ENCODE measurements at places on chromosomes 11 and 22.

DNA sequence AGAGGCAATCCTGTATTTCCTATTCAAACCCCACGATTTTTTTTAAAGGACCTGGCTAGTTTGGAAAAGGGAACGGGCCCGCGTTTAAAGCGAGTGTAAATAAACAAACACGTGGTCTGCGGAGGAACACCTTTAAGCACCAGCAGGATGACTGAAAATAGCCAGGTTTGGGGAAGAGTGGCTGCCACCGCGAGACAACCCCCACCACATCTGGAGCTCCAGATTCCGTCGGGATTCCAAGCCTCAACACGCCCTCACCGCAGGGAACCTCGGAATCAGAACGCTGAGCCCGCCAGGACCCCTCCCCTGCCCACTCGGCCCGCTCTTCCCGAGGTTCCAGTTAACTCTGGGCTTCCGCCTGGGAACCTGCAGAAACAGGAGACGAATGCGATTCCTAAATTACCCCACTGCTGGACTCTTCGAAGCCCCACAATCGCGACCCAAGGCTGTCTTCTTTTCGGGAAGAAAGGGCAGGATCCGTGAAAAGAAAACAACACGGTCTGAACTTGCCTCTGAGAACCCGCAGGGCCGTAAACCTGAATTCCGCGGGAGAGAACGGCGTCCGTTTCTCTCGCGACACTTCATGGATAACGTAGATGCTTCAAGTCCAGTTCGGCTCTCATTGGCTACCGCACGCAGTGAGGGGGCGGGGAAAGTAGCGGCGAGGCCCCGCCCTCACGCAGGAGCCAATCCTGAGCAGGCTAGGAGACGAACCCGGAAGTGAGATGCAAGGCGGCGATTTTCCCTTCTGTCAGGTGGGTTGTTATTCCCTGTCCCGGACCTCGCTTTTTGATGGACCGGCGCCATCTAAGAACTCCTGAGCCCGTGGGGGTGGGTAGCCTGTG is at the start of the genes ANKRD49 and MRE11:
TSS of gene ANKRD49 (plus strand) at position 704 of the 845 bp plus-strand sequence. CDS start 2,710 bp downstream, outside the sequence.
TSS of gene MRE11 (minus strand) at position 564 of the 845 bp plus-strand sequence. CDS start 1,043 bp downstream, outside the sequence.
- peak; percentile 99 for DNase-seq

- DNase-seq: peak; percentile 25
Measured at GRCh38 chr11:92423115-92424034, 198.8 kb downstream of the FAT3 start.

DNA sequence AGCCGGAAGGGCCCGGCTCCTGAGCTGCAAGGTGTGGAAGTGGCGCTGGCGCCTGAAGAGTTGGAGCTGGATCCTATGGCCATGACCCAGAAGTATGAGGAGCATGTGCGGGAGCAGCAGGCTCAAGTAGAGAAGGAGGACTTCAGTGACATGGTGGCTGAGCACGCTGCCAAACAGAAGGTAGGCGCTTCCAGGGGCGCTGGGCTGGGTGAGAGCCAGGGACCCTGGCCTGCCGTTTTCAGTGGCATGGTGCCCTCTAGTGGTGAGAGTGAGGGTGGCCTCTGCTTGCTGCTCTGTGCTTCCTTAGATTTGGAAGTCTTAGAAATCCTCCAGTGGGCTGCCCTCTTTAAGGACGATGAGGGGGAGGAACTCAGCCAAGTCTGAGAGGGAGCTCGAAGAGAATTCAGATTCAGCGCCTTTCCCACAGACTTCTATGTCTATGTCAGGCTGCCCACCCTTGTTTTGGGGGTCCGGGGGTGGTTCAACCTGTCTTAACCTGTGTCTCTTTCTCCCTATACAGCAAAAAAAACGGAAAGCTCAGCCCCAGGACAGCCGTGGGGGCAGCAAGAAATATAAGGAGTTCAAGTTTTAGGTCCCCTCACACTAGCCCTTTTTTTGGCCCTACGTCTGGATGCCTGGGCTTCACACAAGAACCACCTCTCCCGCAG is 1.8 kb upstream of the PACS1 start:
- peak; percentile 67 for DNase-seq

- DNase-seq: peak; percentile 23
Measured at GRCh38 chr11:106733635-106734034, 284.6 kb downstream of the GUCY1A2 start.

DNA sequence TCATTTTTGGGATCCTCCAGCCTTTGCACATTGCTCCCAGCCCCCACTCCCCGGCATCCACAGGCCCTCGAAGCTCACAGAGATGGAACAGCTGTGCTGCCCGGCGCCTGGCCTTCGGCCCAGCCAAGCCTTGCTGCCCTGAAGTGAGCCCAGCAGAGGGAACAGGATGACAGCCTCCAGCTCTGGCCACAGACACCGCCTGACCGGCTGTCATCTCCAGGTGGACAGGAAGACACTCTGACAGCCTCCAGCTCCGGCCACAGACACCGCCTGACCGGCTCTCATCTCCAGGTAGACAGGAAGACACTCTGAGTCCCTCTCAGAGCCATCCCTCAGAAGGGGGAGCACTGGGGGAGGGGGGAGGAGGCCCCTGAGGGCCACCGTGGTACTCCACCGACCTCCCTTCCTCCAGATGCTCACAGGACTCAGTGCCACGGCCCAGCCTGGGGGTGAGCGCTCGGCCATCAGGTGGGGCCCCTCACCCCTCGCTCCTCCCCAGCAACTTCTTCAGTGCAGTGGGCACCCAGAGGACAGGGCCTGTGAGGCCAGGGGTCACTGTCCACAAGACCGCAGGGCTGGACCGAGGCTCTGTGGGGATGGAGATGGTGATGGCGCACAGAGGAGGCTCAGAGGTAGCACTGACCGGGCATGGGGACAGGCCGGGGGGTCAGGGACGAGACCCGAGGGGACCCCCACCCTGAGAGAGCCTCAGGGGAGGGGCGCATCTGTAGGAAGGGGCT is 58.6 kb downstream of the BRD1 start:
- DNase-seq: no peak

DNA sequence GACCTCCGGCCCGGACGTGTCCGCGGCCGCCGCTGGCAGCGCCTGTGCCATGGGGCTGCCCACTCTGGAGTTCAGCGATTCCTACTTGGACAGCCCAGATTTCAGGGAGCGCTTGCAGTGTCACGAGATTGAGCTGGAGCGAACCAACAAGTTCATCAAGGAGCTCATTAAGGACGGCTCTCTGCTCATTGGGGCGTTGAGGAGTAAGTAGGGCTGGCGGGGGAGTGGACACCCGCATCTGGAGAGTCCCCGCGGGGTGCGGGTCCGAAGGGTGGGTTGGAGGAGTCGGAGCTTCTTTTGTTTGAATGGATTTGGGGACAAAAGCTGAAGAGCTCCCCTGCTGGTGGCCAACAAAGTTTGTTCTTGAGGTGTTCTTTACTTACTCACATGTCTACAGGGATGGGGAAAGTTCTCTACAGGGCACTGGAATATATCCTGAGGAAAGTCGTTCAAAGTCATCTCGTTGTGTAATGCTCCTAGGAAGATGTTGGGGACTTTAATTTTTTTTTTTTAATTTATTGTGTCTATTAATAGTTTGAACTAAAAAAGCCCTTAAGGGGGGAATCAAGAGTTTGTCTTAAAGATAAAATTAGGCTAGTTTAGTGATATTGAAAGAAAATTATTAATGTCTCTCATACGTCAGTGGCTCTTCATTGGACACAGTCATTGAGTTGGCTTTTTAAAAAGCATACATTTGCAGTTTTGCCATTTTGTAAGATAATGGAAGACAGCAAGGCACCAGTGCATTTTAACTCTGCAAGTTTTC is 725 bp downstream of the ARHGAP42 start:
- DNase-seq: peak; percentile 72

GRCh38 chr11:69825941-69826340 is 6.7 kb upstream of the FGF3 start:
- no peak for DNase-seq

GRCh38 chr22:37749226-37749625 is 52.4 kb downstream of the TRIOBP start:
- DNase-seq: no peak

DNA sequence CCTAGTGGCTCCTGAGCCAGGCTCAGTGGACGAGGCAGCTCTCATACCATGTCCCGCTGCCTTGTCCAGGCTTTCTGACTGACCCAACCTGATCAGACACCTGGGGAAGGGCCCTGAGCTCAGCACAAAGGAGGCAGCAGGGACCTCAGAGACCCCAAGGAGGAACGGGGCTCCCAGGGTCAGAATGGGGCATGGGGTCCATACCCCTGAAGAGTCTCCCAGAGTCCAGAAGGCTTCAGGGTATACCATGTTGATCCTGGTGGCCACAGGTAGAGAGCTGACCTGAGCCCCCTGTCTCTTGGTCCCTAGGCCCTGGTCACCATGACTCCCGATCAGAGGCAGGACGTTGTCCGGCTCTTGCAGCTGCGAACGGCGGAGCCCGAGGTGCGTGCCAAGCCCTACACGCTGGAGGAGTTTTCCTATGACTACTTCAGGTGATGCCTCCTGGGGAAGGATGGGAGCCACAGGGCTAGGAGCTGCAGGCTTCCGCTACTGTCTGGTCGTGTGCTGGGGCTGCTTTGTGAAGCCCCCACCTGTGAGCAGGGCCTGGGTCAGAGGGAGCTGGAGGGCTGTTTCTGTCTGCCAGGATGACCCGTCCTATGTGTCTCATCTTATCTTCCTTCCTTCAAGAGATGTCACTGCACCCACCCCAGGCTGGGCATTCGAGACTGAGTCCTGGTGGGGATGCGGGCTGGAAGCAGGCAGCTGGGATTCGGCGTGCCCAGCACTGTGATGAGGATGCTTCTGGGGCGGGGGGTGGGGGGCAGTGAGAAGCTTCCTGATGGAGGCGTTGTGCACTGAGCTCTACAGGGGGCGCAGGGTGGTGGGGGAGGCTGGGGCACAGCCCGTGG is 74.2 kb downstream of the MYO7A start:
- no peak for DNase-seq

DNA sequence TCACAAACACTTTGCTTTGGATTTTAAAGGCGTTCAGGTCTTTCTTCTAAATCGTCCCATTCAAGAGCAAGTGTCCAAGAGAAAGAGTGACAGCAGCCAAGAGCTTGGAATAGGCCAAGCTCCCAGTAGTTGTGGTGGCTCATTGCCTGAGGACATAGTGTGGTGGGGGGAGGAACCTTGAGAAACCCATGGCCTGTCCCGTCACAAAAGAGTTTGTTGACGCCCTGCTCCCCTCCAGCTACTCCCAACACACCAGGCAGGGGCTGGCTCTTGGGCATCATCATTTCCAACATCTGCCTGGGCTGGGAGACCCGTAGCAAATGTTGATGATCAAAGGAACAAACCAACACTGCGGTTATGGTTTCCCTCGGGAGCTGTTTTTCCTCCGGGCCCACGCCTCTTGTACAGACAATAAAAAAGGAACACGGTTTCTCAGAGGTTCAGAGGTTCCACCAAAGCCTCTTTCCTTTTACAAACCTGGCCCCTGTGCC is 20.8 kb downstream of the FADS3 start:
- DNase-seq: no peak

GRCh38 chr22:40421082-40421350 is 50.6 kb downstream of the SGSM3 start:
- no peak for DNase-seq

DNA sequence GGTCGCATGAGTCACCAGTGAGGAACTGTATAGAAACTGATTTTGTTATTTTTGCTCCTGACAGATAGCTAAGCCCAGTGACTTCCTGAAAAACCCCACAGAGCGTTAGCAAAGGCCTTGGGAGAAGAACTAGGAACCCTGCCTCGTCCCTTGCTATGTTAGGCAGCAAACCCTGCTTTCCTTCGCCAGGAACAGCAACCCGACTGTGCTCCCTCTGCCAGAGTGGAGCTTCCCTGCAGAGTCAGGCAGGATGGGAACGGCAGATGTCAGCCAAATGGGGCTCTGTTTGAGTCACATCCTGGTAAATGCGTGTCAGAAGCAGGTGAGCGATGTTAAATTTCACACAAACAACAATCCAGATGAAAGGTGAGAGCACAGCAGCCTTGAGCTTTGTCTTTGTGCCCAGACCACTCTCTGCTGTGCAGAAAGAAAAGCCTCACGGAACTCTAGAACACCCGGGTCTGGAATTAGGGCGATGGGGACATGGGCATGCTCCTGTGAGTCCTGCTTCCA is 186.6 kb downstream of the ADAMTS15 start:
- peak; percentile 54 for DNase-seq

GRCh38 chr22:42176255-42176915 is 45.8 kb upstream of the CYP2D6 start:
- DNase-seq: no peak

DNA sequence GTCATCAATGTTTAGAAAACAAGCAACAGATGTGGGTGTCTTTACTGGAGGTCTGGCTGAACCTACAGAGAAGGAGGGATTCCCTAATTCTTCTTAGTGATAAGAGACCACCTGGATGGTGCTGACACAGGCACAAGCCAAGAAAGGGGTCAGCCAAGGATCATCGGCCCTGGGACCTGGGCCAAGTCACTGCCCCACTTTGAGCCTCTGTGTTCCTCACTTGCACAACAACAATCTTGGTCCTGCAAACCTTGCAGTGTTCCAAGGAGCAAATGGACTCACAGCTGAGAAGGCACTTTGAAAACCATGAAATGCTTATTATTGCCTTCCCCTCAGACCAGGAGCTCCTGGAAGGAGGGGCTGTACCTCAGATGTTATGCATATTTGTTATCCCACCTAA is 7.0 kb upstream of the KCNE3 start:
- DNase-seq: no peak

DNA sequence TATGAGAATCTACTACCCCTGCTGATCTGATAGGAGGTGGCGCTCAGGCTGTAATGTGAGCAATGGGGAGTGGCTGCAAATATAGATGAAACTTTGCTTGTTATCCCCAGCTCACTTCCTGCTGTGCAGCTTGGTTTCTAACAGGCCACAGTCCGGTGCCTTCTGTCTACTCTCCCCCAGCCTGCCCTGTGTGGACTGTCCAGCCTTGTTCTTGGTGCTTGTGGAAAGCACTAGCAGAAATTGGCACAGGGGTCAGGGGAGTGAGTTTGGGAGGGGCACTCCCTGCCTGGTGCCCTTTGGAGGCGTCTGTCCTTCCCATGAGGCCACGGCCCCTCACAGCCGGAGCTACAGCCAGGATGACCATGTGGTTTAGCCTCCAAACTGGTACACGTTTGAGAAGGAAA is 14.3 kb downstream of the MOV10L1 start:
- DNase-seq: no peak

- DNase-seq: no peak
Measured at GRCh38 chr11:44630511-44631210, 65.2 kb downstream of the CD82 start.
